ENCODE measurements at places on chromosomes 6 and 20.

DNA sequence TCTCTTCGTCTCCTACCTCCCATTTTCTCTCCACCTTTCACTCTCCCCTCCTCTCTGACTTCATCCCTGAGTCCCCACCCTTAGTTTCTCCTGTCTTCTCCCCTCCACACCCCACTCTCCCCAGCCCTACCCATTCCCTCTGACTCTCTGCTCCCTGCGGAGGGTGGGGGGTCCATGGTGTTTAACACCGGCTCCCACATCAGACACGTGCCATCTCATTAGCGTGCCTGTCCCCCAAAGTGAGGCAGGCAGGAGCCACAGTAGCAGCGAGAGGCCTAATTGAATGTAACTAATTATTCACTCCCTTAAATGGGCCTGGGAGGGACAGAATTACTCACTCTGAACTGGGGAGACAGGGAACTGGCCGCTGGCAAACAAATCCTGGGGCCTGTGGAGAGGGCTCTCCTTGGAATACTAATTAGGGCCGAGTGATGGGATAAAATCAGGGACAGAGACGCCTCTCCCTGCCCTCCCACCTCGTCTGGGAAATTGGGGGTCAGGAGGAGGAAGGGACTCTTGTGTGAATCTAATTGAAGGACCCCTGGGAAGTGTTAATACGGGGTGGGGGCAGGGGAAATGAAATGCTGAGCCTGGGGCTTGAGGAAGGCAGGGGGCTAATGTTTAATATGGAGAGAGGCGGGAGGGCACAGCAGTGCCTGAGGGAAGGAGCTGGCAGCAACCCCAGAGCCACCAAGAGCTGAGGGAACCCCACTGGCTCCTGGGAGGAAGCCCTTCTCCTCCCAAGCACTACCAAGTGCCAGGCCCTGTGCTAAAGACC is 17.9 kb downstream of the CD40 start:
- no peak for DNase-seq

GRCh38 chr6:36615018-36615761 is 21.0 kb downstream of the SRSF3 start:
- no peak for DNase-seq

DNA sequence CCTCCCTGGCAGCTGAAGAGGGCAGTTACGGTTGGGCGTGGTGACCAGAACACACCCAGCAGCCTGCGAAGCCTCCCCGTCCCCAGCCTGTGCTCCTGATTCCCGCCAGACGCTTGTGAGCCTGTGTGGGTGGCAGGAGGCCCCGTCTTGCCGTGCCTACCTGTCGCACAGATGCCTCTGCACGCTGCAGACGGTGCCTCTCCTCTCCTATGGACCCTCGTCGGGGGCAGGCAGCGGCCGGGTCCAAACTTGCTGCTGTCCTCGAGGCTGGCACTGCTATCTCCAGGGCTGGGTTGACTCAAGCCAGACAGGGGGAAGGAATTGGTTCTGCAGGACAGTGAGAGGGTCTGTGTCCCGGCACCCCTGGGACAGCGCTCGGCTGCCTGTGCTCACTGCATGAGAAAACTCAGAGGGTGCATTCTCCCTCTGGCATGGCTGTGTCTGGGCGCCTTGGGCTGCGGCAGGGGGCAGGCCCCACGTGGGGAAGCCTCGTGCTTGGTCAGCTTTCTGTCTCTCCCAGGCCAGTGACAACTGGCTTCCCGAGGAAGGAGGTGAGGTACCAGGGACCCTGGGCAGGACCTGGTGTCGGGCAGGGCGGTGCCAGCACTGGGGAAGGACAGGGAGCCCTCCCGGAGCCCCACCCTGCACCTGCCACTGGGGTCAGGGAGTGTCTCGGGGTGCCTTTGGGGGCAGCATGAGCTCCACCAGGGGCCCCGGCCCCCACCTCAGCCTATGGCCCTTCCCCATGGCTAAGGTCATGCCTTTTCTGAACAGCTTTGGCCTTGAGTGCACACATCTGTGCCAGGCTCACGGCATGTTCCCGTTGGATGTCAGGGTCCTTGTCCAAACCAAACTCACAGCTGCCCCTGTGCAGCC is 127.5 kb downstream of the TAF4 start:
- DNase-seq = no peak

- DNase-seq = no peak
These were observed 547.8 kb downstream of the TENT5A start for GRCh38 chr6:81204731-81205130.

- no peak for DNase-seq
These were observed 100.3 kb upstream of the MYL9 start for GRCh38 chr20:36441027-36441414.

- DNase-seq = no peak
These were observed 135.2 kb upstream of the TAB2 start for GRCh38 chr6:149182262-149182661.

GRCh38 chr20:24609757-24610156 is 140.3 kb downstream of the SYNDIG1 start:
- DNase-seq = no peak

GRCh38 chr20:34084227-34084923 is 27.7 kb downstream of the EIF2S2 start:
- DNase-seq = no peak

- no peak for DNase-seq
These were observed 61.3 kb upstream of the HEY2 start for GRCh38 chr6:125688138-125688537.

DNA sequence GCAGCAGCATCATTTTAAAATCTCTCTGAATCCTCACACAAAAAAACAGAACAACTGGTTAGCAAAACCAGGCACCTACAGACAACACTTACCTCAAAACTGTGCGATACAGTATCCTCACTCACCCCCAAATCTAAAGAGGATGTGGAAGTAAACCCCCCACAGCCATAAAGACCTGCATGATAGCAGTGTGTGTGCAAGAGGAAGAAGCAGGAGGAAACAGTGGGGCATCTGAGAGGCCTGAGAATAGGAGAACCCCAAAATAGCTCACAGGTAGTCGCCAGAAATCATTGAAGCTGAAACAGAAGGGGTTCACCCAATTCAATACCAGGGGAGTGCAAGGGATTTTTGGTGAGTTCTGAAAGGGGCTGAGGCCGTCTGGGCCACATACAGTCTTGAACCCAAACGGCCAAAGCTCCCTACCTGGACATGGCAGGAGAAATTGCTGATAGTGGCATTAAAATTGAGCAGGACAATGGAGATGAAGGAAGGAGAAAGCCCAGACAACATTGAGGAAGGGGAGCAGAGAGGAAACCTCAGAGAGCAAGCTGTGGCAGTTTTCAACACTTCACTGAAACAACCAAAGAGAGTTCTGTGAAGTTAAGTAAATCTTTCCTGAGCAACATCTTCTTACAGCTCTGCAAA is 129.7 kb downstream of the FIG4 start:
- no peak for DNase-seq

DNA sequence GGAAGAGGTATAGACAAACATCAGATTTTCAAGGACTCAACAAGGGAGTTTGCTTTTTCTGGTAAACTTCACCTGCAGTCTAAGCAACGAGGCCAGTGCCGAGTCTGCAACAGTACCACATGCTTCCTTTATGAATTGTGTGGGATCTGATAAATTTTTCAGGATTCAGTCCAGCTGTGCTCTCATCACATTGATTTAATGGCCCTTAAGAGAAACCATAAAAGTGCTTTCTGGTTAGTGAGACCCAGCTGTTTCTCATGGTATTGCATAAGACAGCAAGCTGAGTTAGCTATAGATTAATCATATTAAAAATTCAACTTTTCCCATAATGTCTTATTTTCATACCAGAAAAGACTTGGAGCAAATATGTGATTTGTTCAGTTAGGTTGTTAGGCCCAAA is 291.4 kb downstream of the CENPW start:
- DNase-seq = no peak

DNA sequence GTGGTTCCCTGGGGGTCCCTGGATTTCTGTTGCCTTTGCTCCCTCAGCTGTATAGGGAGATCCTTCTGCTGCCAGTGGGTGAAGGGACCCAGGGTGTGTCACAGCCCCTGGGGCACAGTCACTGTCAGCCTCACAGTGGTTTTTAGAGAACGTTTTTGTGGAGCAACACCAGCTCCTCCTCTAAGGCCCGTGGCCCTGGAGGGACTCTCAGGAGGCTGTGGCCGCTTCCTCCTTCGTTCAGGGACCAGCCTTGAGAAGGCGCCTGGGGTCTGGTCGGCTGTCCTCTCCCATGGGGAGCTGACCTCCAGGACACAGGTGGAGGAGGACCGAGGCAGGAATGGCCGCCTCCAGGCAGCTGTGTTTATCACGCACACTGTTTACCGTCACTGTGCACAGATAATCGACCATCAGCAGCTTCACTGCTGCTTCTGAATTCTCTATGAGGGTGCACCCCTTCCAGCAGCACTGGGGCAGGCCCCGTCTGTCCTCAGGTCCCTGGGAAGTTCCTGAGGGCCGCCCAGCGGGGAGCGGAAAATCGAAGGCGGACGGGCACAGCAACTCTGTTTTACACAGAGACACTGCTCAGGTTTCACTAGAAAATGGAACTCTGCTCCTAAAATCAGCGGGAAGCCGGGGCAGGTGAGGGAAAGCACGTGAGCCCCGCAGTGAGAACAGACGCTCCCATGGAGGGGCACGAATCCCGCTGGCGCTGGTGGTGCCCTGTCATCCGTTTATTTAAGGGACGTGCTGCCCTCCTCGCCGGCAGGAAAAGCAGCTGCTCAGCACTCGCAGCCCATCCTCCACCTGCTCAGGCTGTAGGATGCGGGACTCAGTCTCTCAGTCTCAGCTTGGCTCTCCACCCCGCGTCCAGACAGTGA is 10.4 kb upstream of the FRMD1 start:
- DNase-seq = no peak

- DNase-seq = no peak
These were observed 77.9 kb upstream of the DOK5 start for GRCh38 chr20:54397292-54398140.

DNA sequence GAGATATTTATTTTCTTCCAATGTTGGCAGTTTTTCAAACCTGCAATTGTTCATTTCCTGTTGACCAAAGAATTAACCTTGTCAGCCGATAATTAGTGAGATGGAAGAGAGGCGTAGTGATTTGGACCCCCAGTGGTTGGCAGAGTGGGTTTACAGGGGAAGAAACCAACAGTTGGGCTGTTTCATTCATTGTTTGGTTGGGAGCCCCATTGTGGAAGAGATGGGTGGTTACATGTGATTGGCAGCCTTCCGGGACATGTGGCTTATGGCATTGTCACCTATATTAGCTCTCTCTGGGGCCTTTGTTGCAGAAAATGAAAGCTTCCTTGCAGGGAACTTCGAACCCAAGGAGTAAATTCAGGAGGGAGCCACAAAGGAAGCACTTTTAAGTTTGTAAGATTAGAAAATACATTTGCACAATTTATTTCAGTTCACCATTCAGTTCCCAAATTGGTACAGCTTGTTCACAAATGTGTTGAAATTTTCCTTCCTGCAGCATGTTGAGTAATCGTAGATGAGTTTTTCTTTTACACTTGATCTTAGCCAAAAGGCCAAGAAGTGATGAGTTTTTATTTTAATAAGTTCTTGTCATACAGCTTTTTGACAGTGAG is 50.3 kb upstream of the CDKAL1 start:
- no peak for DNase-seq

GRCh38 chr6:106910999-106911949 is 63.3 kb downstream of the CD24 start:
- DNase-seq = no peak

GRCh38 chr6:35973670-35974222 is 50.7 kb downstream of the SLC26A8 start:
- no peak for DNase-seq

DNA sequence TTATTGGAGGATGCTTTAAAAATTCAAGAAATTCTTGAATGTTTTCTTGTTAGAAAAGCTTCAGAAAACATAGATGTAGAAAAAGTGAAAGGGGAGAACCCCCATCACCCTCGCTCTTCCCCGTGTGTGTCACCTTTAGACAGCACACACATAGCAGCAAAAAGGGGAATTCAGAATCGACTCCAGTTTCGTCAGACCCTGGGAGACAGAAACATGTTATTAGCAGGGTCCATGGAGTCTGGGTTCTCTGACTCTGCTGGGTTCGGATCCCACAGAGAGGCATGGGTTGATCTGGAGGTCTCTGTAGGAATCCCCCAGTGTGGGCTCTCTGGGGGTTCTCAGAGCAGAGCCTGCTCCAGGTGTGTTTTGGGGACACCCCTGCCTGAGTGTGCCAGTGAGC is 43.7 kb downstream of the ARHGAP40 start:
- no peak for DNase-seq

GRCh38 chr6:110183292-110183885 is 3.2 kb downstream of the CDC40 start:
- no peak for DNase-seq

GRCh38 chr6:113854531-113855499 is 2.3 kb upstream of the MARCKS start:
- DNase-seq = no peak
